ENCODE measurements at places on chromosomes 2 and 18. TPM values are rescaled to one million over a fixed set of nuclear protein-coding genes. Genes with fewer than 3 reads are reported as not detected.

DNA sequence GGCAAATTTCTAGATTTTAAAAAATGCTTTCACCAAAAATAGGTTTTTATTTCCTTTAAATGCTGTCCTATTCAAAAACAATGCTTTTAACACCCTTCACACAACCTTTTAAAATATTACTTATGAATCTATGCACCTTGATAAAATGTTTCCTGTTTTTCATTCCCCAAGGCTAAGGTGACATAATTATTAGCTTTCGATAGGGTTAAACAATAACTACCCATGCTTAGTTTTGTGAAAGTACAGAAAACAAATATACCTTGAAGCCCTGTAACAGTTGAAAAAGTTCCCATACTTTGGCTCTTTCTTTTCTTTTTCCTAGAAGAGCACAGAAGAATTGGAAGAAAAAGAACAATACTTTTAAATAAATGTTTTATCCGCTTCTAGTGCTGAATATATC, 54.9 kb upstream of the ITPRID2 start:
- DNase-seq: no peak
- H3K36me3 ChIP-seq: no peaks in the 10 kb centered on the region
- H3K27ac ChIP-seq: no peak overlapping the region
- H3K4me3 ChIP-seq: no peak overlapping the region
- peaks cover 14% of the 10 kb centered on the region for H3K27me3 ChIP-seq

GRCh38 chr18:48578289-48578688, 39.5 kb downstream of the CTIF start:
- H3K27me3 ChIP-seq: no peaks in the 10 kb centered on the region
- no peak overlapping the region for H3K4me3 ChIP-seq
- H3K36me3 ChIP-seq: no peaks in the 10 kb centered on the region
- no peak for DNase-seq
- H3K4me1 ChIP-seq: no peaks in the 10 kb centered on the region

DNA sequence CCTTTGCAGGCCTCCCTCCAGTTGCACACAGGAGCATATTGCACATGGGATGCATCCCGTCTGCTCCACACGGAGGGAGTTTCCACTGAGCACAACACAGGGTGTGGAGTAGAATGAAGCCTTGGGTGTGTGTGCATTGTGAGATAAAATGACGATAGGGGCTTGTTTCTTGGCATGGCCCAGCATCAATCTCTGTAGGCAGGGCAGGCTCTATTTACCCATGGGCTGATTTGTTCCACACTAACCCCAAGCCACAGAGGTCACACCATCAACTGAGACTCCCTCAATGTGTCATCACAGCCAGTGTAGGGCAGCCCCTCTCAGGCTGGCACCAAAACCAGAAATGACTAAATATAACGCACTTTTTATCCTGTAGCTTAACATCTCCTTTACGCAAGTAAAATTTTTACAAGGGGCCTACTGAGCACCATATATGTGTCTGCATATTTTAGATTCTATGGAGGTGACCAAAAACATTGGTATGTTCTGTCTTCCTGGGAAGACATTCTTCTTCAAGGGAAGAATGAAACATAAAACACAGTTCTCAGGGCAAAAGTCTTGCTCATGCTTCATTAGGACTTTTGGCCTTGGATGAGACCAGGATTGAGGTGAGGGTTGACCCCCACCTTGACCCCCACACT, 2.7 kb upstream of the GKN1 start:
- no peaks in the 10 kb centered on the region for H3K36me3 ChIP-seq
- DNase-seq: peak; percentile 39
- H3K4me3 ChIP-seq: no peak overlapping the region
- no peaks in the 10 kb centered on the region for H3K4me1 ChIP-seq
- H3K27ac ChIP-seq: no peak overlapping the region

DNA sequence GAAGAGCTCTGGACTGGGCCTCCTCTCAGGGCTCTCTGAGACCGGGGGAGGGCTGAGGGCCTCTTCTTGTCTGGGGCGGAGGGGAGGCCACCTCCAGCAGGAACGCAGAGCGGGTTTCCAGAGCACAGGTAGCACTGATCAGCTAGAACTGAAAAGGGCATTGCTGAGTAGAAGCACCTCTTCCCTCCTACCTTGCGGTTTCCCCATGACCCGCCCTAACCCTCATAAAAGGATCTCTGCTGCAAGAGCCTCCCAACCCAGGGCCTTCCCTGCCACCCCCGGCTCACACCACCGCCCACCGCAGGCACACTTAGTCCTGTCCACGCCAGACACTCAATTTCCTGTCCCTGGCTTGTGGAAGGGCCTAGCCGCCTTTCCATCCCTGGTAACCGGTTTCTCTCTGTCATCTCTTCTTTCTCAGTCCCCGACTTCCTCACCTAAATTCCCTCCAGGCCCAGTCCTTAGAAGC, 966 bp downstream of the ADCY3 start:
- H3K27me3 ChIP-seq: no peaks in the 10 kb centered on the region
- peaks cover 38% of the 10 kb centered on the region for H3K4me1 ChIP-seq
- H3K4me3 ChIP-seq: peak overlapping the region; percentile 89
- peak overlapping the region; percentile 88 for H3K27ac ChIP-seq
- peak; percentile 87 for DNase-seq

- no peak overlapping the region for H3K27ac ChIP-seq
- H3K4me3 ChIP-seq: no peak overlapping the region
- no peaks in the 10 kb centered on the region for H3K36me3 ChIP-seq
- peaks cover 10% of the 10 kb centered on the region for H3K4me1 ChIP-seq
- DNase-seq: no peak
Observed at GRCh38 chr18:48123324-48123723, 192.9 kb upstream of the SMAD2 start.

Gene SP110
- 67.0 TPM for total RNA-seq

Gene KLHL41
- not detected for total RNA-seq
